H7 (cell line): ENCODE measurements at places on chromosomes 16 and 17.

DNA sequence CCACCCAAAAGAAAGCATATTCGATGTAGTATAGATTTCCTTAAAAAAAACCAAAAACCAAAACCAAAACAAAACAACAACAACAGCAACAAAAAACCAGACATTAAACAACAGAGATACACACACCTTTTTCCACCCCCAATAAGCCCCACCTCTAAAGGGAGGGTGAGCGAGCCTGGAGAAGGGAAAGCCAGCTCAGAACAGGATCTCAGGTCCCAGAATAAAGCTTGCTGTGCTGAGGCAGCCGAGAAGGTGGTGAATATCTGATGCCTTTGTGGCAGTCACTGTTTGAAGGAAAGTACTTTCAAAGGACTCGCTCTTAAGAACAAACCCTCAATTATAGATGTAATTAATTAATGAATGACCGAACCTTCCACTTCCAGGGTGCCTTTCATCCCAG lies 470 bp downstream of the KRT23 start:
- peak; percentile 57 for DNase-seq

DNA sequence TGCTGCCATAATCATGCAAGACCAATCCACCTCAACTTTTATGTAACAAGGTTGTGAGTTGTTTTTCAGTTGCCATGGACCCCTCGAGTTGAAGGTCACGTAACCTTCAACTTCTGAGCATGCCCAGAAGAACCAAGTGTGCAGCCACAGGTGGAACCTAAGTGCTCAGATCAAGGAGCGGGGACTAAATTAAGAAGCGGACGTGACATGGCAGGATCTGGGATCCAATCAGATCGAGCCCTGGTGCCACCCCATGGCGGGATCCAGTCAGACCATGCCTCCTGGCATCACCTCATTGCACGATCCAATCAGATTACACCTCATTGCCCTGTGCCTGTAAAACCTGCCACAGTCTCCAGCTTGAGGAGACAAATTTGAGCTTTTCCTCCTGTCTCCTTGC lies 204.5 kb upstream of the CDH5 start:
- no peak for DNase-seq

- no peak for DNase-seq
Measured at GRCh38 chr16:76970087-76970744, 220.8 kb upstream of the MON1B start.

DNA sequence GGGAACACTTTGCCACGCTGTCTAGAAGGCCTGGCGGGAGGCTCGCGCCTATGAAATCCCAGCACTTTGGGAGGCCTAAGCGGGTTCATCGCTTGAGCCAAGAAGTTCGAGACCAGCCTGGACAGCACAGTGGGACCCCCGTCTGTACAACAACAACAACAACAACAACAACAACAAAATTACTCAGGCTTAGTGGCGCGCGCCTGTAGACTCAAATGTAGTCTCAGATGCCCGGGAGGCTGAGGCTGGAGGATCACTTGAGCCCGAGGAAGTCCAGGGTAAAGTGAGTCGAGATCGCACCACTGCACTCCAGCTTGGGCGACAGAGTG lies 297 bp upstream of the SLFN13 start:
- DNase-seq = no peak

- no peak for DNase-seq
Measured at GRCh38 chr16:24336491-24336890, 80.4 kb downstream of the CACNG3 start.

- peak; percentile 63 for DNase-seq
Measured at GRCh38 chr17:74271281-74271680, 2.8 kb upstream of the DNAI2 start.

DNA sequence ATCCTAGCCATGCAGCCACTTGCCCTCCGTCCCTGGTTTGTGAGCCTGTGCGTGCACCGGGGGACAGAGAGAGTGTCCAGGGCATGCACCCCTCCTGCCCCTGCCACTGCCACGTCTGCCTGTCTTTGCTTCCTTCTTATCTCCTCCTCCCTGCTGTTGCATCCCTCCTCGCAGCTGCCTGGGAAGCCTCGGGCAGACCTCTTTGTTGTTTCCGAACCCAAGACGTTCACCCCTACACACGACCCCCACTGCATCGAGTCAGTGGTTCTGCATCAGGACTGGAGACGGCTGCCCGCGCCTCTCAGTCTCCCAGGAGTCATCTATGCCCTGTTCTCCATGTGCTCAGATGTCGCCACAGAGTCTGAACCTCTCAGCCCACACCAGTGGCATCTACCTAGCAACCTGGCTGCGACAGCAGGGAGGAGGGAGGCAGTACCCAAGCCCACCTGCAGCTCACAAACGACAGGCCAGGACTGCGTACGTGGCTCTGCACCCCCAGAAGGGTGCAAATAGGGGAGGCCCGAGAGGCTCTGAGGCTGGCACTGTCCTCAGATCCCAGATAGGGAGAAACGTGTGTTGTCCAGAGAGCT lies 5.2 kb downstream of the TIMP2 start:
- DNase-seq = no peak

DNA sequence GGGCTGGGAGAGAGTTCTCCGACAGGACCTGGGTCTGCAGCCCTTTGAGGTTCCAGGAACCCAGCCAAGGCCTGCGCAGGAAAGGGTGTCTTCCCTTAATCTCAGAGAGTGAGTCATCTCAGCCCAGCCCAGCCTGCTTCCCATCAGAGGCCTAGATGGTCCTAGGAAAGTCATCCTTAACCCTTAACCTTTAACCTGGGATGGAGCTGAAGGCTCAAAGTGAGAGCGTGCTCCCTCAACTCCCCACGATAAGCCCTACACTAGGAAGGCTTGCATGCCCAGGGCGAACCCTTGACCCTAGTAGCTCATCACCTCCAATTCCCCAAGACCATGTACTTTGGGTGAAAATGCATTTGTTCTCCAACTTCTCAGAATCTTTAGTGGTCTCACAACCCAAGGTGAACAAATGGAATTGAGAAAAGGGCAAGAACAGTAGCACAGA lies 4.8 kb upstream of the ATXN7L3 start:
- no peak for DNase-seq

- DNase-seq = no peak
Measured at GRCh38 chr16:76796978-76797377, 394.0 kb upstream of the MON1B start.

DNA sequence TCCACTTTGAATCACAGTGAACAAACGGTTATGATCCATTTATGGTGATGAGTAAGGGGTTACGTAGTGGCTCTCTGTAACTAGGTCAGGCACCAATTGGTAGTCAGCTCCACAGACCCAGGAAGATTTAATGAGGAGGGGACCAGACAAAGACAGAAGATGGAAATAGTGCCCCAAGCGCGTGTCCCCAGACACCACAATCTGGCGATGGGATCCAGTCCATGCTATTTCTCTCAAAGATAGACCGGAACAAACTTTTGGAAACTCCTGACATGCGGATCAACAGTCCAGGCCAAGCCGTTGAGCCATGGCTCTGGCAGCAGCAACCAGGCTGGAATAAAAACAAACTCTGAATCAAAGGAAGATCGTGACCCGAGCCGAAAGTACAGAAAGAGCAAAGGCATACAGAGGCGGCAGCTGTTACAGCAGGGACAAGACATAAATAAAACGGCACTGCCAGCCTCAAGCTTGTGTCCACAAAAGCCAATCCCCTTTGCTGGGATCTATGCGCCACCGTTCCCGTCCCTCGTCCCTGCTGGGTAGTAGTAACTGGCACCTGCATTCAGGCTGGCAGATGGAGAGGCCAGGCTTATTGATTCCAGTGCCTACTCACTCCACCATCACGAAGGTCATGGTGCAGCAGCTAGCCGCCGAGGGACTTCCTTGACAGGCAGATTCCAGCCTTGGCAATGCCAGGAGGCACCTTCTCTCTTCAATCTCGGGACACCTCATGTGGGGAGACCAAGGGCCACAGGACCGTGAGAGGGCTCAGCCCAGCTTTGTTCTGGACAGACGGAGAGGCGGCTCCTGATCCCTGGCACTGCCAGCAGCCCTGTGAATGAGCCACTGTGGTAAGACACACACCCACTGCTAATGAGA lies 50.2 kb downstream of the CDH11 start:
- no peak for DNase-seq

- DNase-seq = no peak
Measured at GRCh38 chr16:66207139-66207882, 159.2 kb upstream of the CDH5 start.

GRCh38 chr17:51751072-51751471 lies 407.4 kb downstream of the CA10 start:
- DNase-seq = no peak

DNA sequence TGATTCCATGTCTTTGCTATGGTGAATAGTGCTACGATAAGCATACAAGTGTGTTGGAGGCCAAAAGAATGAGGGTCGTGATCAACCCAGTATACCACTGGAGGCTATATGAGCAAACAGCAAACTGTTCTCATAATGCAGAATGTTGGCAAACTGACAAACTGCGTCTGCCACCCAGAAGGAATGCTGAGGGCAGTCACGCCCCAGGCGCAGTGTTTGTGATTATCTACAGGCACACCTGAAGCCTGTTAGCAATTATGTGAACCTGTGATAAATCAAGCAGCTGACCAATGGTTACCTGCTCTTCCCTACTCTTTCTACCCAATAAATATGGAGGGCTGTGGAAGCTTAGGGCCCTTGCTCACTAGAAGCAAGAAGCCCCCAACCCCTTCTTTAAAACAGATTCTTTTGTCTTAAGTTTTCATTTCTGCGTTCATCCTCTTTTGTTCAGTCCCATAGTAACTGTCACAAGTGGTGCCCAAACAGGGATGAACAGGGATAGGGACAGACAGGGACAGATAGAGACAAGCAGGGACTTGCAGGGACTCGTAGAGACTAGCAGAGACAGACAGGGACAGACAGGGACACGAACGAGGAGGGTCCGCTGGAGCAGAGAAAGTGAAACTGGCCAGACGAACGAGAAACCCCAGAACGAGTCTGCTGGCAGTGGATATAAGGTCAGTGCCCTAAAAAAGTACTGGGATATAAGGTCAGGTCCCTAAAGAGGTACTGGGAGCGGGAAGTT lies 25.1 kb downstream of the CD300LG start:
- peak; percentile 7 for DNase-seq

DNA sequence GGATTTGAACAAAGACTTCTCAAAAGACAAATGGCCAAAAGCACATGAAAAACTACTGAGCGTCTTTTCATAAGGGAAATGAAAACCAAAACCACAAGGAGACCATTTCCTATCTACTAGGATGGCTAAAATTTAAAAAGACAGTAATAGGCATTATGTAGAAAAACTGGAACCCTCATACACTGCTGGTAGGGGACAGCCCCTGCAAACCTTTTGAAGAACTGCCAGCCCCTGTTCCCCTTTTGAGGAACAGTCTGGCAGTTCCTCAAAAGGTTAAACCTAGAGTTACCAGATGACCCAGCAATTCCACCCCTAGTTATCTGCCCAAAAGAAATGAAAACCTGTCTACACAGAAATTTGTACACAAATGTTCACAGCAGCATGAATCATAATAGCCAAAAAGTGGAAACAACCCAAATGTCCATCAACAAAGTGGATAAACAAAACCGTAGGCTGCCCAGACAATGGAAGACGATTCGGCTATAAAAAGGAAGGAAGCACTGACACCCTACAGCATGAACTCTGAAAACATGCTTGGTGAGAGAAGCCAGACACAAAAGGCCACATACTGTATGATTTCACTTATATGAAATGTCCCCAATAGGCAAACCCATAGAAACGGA lies 22.9 kb downstream of the CDIP1 start:
- DNase-seq = no peak

DNA sequence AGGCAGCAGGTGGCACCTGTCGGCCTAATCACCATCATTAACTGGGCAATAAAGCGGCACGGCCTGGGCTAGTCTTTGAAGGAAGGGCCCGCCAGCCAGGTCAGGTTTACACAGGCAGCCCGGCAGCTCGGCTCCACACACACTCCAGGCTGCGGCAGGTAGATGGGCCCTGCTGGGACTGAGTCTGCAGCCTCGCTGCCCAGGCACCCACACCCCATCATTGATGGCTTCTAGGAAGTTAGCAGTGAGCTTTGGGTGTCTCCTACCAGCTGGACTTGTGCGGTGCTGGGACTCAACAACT lies 6.8 kb upstream of the FOXN1 start:
- peak; percentile 59 for DNase-seq

DNA sequence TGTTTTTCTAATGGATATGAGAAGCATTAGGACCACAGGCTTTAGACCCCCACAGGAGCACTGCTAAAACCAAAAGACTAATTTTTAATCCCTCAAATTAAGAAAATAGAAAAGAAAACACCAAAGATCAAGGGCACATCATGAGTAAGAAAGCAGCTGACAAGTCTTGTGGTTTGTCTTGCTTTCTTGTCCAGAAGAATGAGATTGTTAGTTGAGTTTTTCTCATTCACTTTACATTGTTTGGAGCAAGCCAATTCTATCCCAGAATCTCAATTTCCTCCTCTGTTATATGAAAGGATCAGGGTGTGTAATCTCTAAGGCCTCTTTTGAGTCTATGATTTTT lies 899.0 kb downstream of the KCNJ2 start:
- DNase-seq = no peak

GRCh38 chr16:57944970-57945739 lies 25.8 kb downstream of the CNGB1 start:
- DNase-seq = no peak

DNA sequence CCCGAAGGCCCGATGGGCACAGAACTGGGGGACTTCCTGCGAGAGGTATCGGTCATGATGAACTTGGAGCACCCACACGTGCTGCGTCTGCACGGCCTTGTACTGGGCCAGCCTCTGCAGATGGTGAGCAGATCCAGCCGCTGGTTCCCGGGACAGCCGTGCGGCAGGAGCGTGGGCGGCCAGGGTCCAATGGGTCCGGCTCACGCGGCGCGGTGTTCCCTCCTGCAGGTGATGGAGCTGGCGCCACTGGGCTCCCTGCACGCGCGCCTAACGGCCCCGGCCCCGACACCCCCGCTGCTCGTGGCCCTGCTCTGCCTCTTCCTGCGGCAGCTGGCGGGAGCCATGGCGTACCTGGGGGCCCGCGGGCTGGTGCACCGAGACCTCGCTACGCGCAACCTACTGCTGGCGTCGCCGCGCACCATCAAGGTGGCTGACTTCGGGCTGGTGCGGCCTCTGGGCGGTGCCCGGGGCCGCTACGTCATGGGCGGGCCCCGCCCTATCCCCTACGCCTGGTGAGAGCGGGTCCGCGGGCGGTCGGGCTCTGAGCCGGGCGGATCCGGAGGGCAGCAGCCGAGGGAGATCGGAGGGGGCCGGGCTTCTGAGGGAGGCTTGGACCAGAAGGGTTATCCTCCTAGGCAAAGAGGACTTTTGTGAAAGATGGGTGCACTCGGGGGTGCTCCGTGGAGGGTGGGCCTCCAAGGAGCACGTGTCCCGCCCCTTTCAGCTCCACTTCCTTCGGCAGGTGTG lies 3.0 kb downstream of the TNK1 start:
- peak; percentile 99 for DNase-seq

DNA sequence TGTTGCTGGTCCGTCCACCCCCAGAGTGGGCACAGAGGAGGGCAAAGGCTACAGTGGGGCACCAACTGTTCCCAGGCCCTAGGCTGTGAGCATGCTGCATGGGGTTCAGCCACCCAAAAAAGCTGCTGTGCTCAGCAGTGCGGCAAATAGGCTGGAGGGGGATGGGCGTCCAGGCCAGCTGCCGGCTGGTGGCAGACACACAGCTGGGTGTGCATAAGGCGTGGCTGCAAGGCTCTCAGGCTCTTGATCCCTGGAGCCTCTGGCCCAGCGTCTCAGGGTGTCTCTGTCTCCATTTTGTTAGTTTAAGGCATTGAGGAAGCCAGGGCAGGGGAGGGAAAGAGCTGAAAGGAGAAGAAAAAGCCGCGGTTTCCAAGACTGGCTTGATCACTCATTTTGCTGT lies 8.8 kb downstream of the RPL19 start:
- DNase-seq = peak; percentile 65
